LHCN-M2 (cell line): ENCODE measurements at places on chromosomes 1 and 21. TPM values are rescaled to one million over a fixed set of nuclear protein-coding genes. Genes with fewer than 3 reads are reported as not detected.

The SPATA17 gene
- total RNA-seq: 0.19 and 0.46 TPM in 2 replicates

The AIM2 gene
- total RNA-seq: 0.71 TPM in 1 of 2 replicates, not detected in the other

The DMBX1 gene
- total RNA-seq: not detected in 2 replicates

The LCE1A gene
- not detected in 2 replicates for total RNA-seq

The OR2M5 gene
- not detected in 2 replicates for total RNA-seq

The C1QB gene
- not detected in 2 replicates for total RNA-seq

The FAM89A gene
- total RNA-seq: 2.9 and 4.9 TPM in 2 replicates

The OR6K3 gene
- not detected in 2 replicates for total RNA-seq

The TMEM125 gene
- total RNA-seq: not detected in 2 replicates

DNA sequence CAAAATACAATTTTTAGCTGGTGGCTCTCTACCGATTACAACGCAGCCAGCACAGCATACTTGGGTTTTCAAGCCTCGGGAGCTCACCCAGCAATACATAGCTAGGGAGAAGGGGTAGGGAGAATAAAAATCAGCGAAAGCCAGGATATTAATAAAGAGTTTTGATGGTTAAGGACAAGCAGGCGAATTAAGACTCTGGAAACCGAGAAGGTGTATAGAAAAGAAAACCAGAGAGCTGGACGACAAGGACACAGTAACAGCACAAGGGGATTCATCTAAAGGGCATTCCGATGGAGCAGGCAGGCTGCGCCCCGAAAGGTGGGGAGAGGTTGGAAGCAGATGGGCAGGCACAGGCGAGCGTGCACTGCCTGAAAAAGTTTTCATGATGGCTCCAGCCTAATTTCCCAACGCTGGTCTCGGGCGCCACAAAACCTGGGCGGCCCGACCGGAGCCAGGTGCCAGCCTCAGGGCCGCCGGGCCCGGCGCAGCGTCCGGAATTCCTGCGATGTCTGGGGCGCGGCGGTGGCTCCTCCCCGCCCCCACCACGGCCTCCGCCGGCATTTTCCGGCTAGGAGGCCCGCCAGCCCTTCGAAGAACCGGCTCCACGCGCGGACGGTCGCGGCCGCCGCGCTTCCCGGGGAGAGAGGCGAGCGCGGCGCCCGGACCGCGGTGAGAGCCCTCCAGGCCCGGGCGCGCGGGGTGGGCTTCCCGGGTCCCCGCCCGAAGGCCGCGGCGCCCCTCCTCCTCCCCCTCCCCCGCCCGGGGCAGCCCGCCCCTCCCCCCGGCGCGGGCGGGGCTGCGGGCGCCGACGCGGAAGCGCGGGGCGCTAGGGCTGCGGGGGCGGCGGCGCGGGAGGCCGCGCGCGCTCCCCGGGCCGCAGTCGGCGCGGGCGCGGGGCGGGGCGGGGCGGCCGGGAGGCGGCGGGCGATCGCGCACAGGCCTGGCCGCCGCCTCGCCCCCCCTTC lies 774 bp upstream of the DYRK1A start:
- peak; percentile 63 for DNase-seq

DNA sequence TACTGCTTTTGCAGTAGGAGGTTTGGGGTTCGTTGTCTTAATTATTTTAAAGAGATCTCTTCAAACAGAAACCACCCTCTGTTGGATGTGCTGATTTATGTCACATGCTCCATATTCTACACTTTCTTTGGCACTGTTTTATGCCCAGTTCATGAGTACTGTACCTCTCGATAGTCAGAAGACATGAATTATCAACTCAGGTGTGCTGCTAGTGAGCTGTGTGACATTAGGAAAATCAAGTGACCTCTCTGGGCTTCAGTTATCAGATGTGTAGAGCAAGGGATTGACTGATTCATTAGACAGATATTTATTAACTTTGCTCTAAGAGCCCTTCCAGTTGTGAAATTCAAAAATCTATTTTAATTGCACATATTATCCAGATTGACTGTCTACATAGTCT lies 2.1 kb upstream of the AHCTF1 start:
- no peak for DNase-seq

- no peak for DNase-seq
Observed at GRCh38 chr1:194062526-194062925, 876.1 kb upstream of the B3GALT2 start.

DNA sequence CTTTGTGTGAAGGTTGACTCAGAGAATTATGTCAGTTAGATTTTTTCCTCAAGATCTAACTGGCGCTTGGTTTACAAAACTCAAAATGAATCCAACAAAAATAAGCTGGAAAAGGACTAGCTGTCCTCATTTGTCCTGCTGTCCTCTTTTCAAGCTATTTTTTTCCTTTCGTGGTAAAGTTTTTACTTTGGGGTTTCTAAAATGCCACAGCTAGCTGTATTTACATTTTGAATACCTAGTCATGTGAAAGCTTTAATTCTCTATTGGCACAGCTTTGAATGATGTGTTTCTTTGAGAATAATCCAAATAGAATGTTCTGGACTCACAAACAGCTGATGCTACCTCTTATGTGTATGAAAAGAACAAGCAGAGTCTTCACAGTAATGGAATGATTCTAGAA lies 673.6 kb upstream of the NR5A2 start:
- peak; percentile 34 for DNase-seq

GRCh38 chr1:160338580-160338979 lies 4.5 kb downstream of the COPA start:
- DNase-seq: no peak

DNA sequence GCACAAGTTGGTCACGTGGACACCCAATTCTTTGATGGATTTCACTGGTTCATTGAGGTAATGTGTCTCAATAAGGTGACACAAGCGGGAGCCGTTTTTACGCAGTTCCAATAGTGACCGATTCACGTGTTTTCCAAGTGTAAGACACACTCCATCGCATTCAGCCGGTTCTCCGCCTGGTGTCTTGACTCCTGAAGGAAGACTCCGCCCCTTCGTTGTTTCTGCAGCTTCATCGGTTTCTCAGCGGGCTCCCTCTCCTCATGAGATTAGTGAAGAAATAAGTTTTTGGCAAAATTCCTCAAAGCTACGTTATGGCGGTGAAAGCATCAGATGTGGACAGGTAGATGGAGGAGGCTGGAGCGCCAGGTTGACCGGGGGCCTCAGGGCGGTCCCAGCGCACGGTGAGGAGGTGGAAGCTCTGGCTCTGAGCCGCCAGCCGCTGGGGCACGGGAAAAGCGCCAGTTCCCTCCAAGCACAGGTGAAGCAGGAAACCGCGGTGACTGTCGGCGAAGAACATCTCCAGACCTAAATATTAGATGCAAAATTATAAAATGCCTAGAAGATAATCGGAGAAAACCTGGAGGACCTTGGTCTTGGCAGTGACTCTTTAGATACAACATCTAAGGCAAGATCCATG lies 21.0 kb downstream of the CD2 start:
- no peak for DNase-seq

GRCh38 chr1:74392840-74393239 lies 119.6 kb downstream of the LRRC53 start:
- no peak for DNase-seq

DNA sequence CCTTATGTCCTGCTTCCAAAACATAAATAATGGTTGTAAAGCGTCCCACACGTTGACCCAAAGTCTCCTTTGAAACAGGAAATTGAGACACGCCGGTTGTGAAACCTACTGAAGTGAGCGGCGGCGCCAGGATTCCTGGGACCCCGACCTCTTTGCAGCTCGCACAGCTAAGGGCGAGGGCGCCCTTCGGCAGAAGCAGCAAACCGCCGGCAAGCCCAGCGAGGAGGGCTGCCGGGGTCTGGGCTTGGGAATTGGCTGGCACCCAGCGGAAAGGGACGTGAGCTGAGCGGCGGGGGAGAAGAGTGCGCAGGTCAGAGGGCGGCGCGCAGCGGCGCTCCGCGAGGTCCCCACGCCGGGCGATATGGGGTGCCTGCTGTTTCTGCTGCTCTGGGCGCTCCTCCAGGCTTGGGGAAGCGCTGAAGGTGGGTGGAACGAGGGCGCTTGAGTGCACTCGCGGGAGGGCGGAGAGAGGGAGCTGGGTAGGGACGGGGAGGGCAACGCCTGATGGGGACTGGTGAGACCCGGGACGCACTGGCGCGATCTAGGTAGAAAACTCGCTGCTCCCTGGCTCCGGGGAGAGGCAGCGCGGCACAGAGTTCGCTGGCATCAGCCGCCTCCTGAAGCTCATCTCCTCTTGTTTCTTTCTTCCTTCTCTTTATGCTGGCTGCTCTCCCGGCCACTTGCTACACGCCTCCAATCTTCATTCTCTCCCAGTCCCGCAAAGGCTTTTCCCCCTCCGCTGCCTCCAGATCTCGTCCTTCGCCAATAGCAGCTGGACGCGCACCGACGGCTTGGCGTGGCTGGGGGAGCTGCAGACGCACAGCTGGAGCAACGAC lies at the start of gene CD1D:
Gene CD1D, plus strand, starts transcription at position 155 of the 836 bp plus-strand sequence. Its CDS starts 207 bp downstream, at position 362.
- no peak for DNase-seq

DNA sequence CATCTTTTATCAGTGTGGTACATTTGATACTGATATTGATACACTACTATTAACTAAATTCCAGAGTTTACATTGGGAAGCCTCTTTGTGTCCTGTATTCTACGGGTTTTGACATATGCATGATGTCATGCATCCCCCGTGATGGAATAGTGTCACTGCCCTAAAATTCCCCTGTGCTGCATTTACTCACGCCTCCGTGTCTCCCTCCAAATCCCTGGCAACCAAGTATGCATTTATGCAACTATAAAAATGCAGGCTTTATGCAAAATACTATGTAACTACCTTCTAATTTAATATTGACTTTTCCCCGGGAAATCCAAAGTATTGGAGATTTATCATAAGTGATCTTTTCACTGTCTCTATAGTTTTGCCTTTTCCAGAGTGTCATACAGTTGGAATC lies 453.7 kb upstream of the RUNX1 start:
- no peak for DNase-seq

DNA sequence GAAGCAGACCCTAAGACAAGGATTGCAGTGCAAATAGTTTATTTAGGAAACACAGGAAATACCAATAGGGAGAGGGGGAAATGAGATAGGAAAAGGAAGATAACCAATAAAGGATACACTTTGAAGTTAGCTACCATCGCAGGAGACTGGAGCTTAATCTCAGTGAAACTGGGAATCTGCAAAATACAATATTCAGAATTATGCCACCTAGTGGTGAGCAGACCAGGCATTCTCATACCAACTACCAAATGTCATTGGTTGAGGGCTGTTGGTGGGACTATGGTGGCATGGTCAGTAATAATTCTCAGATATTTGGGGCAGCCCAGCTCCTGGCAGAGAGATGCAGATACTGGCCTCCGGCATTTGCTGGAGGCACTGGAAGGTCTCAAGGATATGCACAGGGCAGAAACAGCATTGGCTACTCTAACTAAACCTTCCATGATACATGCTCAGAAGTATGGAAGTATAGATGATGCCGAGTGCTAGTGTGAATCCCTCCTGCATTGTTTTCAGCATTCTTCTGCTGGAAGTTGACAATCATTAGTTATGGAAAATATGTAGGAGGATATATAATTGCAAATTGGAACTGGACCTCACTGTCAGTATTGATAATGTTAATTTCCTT lies 11.8 kb upstream of the ZFP69B start:
- DNase-seq: peak; percentile 29

DNA sequence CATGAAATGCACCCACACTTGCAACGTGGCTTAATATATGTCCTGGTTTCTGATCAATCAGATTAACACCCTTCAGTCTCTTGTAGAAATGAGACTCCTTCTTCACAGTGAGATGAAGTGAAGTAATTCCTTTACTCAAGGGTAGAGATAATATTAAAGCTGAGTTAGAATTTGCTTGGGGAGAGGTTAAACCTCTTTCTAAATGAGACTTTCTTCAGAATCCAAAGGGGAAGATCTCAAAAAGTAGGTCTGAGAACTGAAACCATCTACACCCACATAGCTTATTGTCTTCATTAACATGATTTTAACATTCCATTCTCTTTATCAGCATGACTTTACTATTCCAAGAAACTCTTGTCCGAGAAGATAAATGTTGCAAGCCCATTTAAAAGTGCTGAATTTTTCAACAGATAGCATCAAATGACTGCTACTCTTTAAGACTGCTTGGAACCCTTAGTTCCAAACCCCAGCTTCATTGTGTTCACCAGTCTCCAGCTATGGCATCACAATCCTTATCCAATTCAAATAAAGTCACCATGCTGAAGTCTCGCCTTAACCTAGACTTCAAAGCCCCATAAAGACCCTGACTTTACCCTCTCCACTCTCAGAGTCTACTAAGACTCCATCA lies 19.2 kb upstream of the TRAF3IP3 start:
- no peak for DNase-seq

DNA sequence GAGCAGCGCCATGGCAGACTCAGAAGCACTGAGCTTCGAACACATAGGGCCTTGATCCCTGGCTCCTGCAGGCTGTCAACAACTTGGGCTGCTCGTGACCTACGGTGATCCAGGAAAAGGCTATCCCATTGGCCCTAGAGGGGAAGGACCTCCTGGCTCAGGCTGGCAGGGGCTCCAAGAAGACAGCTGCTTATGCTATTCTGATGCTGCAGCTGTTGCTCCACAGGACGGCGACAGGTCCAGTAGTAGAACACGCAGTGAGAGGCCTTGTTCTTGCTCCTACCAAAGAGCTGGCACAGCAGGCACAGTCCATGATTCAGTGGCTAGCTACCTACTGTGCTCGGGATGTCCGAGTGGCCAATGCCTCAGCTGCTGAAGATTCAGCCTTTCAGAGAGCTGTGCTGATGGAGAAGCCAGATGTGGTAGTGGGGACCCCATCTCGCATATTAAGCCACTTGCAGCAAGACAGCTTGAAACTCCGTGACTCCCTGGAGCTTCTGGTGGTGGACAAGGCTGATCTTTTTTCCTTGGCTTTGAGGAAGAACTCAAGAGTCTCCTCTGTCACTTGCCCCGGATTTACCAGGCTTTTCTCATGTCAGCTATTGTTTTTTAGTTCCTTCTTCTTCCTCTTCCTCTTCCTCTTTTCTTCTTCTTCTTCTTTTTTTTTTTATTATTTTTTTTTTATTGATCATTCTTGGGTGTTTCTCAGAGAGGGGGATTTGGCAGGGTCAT lies 18.9 kb downstream of the ITLN2 start:
- peak; percentile 18 for DNase-seq
